COR-L47 (cell line): ENCODE measurements at places on chromosomes 3 and 15.
A peak's percentile ranks its signal among the peaks of the same experiment; 100 is the strongest.

- no peak for DNase-seq
These were observed 20.9 kb downstream of the GMPS start for GRCh38 chr3:155891321-155891720.

- no peak for DNase-seq
These were observed 7.6 kb upstream of the APEH start for GRCh38 chr3:49666592-49666991.

DNA sequence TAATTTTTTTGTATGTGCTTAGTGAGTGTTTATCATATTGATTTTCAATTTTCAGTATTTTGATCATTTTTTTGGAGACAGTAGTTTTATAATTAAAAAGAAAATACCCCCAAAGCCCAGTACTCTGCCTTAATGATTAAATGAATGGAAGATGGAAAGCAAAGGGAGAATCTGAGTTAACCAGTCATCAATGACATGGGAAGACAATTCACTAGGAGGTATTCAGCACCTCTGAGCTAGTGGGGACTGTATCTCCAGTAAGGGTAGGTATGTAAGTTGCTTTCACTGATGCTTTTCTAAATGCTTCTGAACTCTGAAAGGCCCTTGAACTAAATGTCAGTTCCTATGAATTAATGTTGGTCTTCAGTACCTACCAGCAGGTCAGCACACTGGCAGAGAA is 590.4 kb upstream of the DPPA4 start:
- no peak for DNase-seq

- DNase-seq, result no peak
These were observed 1.1 kb downstream of the KLHL6 start for GRCh38 chr3:183554377-183554776.

DNA sequence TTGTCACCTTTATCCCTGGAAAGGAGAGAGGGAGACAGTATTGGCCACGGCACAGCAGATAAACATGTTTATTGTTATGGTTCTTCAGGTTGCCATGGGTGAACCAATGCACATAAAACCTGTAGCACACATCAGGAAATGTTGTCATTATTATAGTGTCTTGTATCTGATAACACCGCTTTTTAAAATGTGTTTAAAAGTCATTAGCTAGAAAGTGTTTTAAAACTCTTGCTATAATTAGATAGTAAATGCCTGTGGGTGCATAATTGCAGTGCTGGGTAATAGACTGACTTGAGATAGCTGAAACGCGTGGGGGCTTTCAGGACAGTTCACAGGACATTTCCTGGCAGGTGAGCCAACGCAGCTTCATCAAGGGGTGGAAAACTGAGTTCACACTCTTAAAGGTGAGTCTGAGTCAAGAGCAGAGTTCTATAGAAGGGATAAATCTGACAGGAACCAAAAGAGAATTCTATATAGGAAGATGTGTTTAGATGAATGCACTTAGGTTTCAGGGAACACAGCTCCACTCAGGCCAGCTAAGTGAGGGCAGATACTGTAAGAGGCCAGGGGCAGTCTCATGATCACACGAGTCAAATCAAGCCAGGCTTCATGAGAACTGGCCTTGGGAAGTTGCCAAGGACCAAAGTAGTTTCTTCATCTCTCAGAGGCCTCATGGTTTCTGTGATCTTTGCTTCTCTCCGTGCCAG is 35.6 kb upstream of the PPP4R2 start:
- no peak for DNase-seq

DNA sequence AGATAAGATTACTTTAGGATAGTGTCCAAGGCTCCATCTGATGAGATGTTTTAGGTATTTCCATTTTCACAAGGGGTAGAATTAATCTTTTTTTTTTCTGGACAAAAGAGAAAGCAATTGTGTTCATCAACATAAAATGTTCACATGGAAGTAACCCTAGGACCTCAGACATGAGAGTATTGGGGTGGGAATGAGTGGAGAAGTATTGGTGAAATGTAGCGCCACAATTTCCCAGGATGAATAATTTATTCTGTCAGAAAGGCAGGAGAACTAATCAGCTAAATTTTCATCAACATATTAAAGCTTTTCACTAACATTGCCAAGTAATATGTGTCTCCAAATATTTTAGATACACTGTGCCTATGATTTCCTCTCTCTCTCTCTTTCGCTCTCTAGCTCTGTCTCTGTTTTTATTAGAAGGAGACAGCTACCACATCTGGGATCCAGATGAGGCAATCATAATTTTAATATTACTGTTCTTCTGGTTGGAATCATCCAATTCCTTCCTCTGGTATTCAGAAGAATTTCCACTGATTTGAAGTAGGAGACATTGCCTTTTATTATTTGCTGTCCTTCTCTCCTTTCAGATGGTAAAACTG is 21.6 kb upstream of the ZNF280D start:
- no peak for DNase-seq

GRCh38 chr3:12886106-12886679 is 44.8 kb upstream of the RPL32 start:
- no peak for DNase-seq

DNA sequence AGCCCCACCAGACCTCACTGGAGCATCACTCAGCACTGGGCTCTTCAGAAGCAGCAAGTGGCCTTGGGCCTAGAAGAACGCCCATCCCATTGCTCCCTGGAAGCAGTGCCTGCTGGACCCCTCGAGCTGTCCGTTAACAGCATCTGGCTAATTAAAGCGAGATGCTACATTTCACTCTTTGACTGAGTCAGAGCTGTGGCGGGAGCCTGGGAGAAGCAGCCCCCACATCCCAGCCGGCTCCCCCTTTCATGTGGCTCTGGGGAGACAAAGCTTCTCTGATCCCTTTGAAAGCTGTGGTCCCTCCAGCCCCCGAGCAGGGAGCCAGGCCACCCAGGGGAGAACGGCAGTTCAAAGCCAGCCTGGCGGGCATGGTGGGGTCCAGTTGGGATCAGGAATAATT is 103.7 kb downstream of the MEGF11 start:
- no peak for DNase-seq

GRCh38 chr15:60784483-60785254 is 305.7 kb upstream of the ICE2 start:
- DNase-seq, result peak; percentile 13

GRCh38 chr15:86876387-86876944 is 796.8 kb downstream of the AGBL1 start:
- DNase-seq, result no peak

DNA sequence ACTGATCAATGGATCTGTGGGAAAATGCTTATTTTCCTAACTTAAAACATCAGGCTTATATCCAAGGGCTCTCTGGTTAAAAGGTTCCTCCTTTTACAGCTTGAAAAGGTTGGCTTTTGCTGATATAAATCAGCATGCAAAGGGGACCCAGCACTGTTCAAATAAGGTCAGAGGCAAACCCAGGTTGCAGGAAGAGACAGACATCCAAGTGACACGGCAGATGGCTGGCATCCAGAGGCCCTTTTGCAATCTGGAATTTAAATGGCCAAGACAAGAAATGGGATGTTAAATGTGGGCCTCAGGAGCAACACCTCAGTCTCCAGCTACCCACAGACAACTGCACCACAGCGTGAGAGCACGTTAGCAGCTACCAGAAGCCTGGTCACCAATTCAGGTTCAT is 6.3 kb downstream of the SH3BP5 start:
- DNase-seq, result no peak

GRCh38 chr15:66863390-66864085 is 161.5 kb downstream of the SMAD6 start:
- no peak for DNase-seq

GRCh38 chr3:58776231-58776630 is 109.7 kb upstream of the FAM3D start:
- no peak for DNase-seq

GRCh38 chr3:136862617-136863322 is 762 bp downstream of the NCK1 start:
- DNase-seq, result peak; percentile 66

DNA sequence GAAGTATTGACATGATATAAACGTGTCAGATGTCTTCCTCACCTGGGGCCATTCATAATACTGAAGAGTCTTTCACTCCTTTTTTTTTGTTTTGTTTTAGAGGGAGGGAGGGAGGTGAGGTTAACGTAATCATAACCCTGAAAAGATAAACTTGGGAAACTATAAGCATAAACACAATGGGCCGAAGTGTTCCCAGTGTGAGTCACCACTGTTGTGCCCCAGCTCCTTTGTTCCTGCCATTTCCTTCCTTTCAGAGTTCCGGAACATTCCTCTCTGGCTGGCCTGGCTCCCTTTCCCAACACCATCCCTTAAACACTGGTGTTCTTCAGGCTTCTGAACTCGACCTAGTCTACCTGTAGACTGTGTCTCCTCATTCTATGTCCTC is 18.6 kb downstream of the PLD1 start:
- DNase-seq, result peak; percentile 17

DNA sequence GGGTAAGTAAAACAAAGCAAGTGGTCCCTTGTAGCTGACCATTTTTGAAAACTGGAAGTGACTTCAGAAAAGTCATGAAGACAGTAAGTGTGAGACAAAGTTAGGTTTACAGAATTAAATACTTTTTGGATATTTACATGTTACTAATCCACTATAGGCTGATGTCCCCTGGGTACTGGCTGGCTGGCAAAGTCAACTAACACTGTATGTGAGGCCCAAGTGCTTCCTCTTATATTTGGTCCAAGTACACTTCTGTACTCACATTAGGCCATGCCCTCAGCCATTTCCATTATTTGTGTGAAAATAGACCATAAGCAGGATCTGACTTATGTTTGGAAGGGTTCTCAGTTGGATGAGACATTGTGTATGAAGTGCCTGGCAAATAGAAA is 5.5 kb upstream of the LEKR1 start:
- DNase-seq, result no peak

GRCh38 chr3:183064475-183064874 is 34.8 kb downstream of the MCCC1 start:
- DNase-seq, result no peak

DNA sequence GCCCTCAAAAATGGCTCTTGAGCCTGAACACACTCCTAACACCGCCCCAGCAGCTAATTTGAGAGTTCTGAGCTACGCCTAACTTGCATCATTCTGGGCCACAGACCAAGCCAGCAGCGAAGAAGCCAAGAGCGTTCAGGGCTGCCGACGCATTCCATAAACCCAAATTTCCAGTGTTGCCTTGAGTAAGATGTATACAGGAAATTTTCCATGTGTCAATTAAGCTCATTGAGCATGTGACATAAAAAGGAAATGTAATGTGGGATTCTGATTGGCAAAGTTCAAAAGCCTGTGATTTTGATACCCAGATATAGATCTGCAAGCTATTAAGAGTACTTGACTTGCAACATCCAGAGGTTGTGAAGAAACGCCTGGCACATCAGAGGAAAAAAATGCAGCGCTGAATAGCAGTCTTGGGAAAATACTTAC is 148.6 kb upstream of the NR2F2 start:
- no peak for DNase-seq

DNA sequence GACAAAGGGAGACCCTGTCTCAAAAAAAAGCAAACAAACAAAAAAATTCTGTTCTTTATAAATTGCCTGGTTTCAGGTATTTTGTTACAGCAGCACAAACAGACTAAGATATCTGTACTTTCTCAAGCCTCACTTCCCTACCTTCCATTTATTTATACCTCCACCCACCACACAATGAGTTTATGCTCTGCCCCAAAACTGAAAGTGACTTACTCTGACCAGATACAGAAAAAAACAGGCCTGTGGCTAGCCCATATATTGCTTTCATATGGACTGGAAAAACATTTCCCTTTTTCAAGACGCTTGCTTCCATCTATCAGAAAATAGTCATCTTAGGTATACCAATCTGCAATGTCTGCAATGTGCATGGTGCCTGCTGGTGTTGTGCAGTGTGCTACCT is 8.7 kb upstream of the GPD1L start:
- DNase-seq, result no peak

- DNase-seq, result no peak
These were observed 873.0 kb upstream of the NR2F2 start for GRCh38 chr15:95457520-95457919.

DNA sequence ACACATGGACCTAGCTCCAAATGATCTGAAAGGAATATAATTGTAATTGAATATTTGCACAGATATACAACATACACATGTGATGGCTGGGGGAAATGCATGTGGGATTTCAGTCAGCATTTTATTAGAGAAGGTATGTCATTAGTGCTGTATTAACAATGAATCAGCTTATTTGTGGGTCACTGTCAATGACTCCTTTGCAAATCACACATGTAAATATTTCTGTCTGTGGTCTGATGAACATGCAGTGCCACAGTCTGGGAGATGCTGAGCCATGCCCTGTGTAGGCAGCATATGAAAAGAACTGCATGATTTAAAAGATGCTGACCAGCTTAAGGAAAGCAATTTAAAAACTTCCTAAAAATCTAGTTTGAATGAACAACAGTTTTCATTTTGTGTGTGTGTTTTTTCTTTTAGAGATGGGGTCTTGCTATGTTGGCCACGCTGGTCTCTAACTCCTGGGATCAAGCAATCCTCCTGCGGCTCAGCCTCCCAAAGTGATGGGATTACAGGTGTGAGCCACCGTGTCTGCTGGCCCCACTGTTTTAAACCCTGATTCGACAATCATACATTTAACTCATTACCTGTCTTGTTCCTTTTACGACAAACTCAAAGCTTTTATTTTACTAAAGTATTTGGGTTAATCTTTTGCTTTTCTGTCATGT is 803 bp upstream of the B3GNT5 start:
- no peak for DNase-seq

DNA sequence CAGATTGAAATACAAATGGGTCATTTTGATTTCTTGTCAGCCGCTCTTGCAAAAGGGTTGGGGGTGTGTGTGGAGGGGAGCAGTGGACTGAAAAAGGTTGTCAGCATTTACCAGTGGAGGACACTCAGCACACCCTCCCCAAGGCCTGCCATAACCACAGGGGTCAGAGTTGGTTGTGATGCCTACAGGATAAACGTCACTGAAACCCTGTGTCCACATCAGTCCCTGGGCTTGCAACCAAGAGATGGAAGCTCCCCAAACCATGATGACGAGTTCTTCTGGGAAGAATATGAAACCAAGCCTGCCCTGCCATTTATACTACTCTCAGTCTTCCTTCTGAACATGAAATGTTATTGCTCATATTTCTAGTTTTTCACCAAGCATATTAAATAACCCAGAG is 54.0 kb upstream of the UMPS start:
- DNase-seq, result no peak

- no peak for DNase-seq
These were observed 8.6 kb upstream of the ADAM10 start for GRCh38 chr15:58758141-58758540.
